ENCODE measurements at places on chromosomes 2 and 18. TPM values are rescaled to one million over a fixed set of nuclear protein-coding genes. Genes with fewer than 3 reads are reported as not detected.

- no peak for DNase-seq
Measured at GRCh38 chr2:37656512-37657423, 14.7 kb downstream of the CDC42EP3 start.

GRCh38 chr2:145029873-145030272, 510.0 kb upstream of the ZEB2 start:
- no peak for DNase-seq

GRCh38 chr2:24490181-24490689, 819 bp upstream of the NCOA1 start:
- no peak for DNase-seq

DNA sequence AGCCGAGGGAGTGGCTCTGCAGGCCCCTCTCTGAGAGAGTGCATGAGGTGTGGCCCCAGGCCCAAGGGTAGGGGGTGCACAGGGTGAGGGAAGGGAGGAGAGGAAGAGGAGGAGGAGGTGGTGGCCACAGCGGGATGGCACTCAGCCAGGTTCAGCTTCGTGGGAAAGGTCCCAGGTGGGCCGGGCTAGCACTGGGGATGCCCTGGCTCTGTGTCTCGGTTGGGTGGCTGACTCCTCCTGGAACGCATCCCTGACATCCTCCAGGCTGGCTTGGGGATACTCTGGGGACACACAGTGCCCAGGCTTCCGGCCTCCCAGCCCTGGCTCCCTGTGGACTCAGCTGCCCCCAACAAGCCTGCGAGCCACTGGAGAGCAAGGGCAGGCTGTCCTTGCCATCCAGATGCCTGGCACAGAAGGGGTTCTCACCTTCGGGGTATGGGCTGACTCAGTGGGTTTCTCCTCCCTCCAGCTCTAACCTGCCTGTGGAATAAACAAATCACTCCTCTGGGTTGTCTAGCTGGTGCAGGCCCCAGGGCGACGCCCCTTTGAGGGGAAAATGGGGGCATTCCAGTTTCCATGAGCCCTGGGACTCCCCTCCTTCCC, 582 bp upstream of the ZAP70 start:
- no peak for DNase-seq

- DNase-seq: no peak
Measured at GRCh38 chr2:220424561-220424960, 797.1 kb downstream of the SLC4A3 start.

- DNase-seq: peak; percentile 41
Measured at GRCh38 chr2:144366825-144367429, 153.0 kb downstream of the ZEB2 start.

The ARHGAP15 gene
- polyA plus RNA-seq: 8.7 TPM

The NGEF gene
- polyA plus RNA-seq: 1.5 TPM

The GYPC gene
- 98.8 TPM for polyA plus RNA-seq

The FAM228A gene
- 0.65 TPM for polyA plus RNA-seq

Measured in muscle of arm (tissue), 14 donors.